ENCODE measurements at places on chromosomes 4 and X.
A peak's percentile ranks its signal among the peaks of the same experiment; 100 is the strongest.

DNA sequence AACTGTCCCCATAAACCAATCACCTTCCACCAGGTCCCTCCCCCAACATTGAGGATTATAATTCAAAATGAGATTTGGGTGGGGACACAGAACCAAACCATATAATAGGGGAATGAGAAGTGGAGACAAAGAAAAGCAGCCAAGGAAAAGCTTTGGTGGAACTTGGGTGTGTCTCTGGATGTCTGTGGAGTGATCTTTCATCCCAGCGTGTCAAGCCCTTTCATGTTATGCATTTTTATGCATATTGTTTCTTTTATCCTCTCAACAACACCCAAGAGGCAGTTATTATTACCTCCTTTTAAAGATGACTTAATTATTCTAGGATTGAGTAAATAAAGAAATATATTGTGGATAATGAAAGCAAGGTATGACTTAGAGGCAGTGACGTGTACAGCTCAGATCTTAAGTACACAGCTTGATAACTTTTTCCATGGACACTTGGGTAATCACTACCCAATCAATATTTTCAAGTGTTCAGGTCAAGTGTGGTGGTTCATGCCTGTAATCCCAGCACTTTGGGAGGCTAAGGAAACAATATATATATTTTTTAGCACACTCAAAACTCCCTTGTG is 42.6 kb upstream of the HOPX start:
- DNase-seq, result no peak

DNA sequence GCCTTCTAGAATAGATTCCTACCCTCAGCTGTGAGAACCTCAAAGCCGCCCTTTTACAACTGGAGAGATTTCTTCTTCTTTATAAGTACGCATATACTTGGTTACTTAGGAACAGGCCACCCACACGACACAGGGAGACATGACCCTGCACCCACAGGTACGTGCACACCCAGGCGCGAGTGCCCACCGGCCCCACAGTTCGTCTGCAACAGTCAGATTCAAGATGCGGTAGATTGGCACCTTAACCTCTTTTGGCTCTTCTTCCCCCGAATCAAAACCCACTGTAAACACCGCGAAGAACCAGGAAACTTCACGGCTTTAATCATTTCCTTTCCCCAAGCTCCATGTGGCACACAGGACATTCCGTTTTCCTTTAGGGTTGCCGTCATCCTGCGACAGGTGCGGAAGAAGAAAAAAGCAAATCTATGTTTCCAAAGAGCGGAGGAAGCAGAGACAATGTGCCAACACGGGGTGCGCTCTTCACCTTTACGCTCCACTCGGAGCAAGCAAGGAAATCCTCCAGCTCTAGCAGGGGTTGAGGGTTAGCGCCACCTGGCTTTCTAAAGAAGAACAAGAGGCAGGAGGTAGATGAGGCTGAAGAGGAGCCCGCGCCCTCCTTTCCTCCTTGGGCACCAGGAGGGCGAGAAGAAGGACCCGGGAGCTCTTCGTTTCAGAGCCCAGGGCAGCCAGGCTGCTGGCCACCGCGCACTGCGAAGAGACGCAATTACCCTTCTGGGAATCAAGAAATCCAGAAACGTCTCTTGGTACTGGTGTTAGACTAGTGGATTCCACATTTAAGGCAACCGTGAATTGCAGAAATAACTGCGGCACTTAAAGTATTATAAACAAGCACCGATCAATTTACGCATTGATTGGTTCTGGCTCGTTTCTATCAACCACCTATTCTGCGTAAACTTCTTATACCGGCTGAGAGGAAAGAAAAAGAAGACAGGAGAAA is 35.7 kb downstream of the HAND2 start:
- DNase-seq, result peak; percentile 24

DNA sequence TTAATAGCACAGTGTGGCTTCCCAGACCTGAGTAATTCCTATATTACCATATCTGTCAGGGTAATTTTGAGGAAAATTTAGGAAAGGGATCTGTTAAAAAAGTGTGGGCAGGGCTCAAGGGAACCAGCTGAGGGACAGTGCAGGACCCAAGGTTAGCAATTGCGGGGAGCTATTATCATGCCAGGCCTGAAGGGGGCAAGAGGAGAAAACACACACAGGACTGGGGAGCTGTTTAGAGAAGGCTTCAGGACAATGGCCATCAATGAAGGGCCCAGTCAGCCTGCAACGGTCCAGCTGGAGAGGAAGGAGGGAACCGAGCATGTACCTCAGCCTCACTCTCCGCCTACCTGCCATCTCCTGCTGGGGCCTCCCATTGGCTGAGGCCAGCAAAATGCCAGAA is 19.0 kb upstream of the NHS start:
- DNase-seq, result no peak

DNA sequence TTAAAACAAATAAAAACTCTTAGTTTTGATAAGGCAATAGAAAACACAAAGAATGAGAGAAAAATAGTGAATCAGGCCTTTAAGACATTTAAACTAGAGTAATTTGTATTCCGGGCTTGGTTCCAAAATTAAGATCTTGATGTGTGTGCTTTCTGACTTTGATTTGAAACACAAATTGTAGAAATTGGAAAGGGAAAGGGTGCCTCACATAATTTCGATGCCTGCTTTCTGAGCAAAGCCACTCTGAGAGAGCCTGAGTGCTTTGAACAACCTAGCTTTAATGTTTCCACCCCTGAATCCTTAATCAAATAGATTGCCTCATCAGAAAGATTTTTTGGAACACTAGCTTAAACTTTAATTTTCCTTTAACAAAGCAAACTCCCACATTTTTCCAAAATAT is 666.8 kb downstream of the PCDH18 start:
- no peak for DNase-seq

- no peak for DNase-seq
Measured at GRCh38 chr4:29310252-29310651, 1409.9 kb upstream of the PCDH7 start.

- DNase-seq, result no peak
Measured at GRCh38 chr4:121717680-121718237, 21.0 kb upstream of the ANXA5 start.

- DNase-seq, result no peak
Measured at GRCh38 chrX:3449287-3449686, 102.8 kb upstream of the MXRA5 start.

DNA sequence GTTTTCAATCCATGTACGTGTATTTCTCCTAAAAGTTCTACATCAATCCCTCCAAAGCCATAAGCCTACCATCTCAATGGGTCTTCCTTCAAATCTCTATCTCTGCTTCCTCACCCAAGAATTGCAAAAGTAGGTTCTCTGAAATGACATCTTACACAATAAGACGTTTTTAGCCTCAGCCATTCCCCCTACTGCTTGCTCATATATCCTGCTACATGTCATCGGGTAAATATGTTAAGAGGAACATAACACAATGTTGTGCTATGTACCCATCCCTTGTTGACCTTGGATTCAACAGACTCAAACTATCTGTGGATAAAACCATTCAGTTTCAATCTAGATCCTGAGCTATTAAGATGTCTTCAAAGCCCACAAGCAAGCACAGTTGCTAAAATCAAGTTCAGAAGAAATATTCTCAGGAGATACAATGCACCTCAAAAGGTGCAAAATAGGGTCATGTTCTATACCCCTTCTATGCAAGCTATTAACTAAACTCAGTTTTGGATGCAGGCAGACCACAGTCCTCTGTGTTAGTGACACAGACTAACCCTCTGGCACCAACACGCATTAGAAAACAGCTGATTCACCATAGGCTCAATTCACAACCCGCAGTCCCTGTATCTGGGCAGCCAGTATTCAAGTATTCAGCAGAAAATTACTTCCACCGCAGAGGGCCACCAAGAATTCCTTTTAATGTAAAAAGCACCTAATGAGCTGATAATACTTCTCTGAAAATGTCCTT is 56.8 kb downstream of the CD99L2 start:
- DNase-seq, result no peak

DNA sequence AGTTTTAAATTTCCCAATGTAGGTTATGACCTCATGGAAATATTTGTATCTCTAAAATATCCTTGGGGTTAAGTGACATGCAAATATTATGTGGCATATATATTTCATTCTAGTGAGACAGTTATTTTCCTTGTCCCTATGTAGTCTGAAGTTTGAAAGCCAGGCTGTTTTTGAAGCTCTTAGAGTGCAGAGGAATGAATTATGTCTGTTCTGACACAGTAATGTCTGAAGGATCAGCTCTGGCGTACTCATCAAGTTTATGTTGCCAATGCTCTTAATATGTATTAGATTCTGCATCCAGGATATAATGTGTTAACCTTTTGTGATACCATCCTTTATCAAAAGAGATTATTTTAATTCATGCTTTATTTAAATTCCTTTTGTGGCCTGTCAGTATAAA is 355.8 kb downstream of the PCDH7 start:
- DNase-seq, result no peak

DNA sequence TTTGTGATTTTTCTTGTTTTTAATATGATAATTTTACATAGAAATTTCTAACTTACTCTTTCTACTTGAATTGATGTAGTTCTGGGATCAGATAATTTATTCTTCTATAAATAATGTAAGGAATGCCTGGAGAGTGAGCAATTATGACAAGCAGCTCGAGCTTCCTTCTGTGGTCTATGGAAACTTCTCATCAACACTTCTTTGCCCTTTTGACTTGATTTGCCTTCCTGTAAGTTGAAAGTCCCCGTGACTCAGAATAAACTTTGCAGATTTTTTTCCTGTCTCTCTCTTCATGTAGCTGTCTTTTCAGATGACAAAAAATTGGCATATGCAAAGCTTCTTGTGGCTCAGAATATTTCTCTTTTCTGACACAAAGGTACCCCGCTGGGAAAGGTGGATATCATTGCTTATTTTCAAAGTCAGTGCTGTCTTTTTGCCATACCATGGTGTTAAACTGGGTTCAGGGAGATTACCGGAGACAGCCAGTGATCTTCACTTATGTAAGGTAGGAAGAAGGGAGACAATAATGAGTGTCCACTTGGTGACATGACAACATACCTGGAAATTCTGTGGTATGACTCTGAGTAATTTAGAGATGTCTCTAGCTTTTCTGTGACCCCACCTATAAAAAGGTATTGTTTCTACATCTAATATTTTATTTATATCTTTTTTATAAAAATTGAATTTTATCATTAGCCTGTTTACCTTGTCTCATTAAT is 278.6 kb upstream of the GNPDA2 start:
- DNase-seq, result no peak

DNA sequence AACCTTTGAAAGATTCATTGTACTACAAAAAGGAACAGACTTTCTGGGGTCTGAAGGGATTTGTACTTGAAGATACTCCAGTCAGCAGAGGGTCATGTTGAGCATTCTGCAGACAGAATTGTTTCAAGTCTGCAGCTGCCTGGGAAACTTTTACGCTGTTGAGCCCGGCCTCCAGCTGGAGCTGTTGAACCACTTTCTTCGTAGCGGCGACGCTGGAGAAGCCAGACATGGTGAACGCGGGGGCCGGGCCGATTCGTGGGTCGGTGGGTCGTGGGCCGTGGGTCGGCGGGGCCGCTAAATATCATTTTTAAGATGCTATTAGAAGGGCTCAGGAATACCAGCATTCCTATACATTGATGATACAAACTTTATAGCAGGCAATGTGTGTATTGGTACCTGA is 12.0 kb upstream of the RTL9 start:
- no peak for DNase-seq
